A549 treated with RU486 at 1 μM for 4 hours (cell line): ENCODE measurements at places on chromosomes 1 and 21. TPM values are rescaled to one million over a fixed set of nuclear protein-coding genes. Genes with fewer than 3 reads are reported as not detected.

Gene MAP1LC3C
- 0.21 to 0.23 TPM (median 0.22 TPM) in 3 of 5 replicates, not detected in the others for total RNA-seq

Gene DNM3
- total RNA-seq = 0.62 to 1.1 TPM (median 0.72 TPM) in 5 replicates

Gene NBPF6
- total RNA-seq = not detected in 5 replicates

Gene FAM43B
- 3.7 to 6.6 TPM (median 5.0 TPM) in 5 replicates for total RNA-seq

Gene S100A6
- total RNA-seq = 3,071 to 3,604 TPM (median 3,274 TPM) in 5 replicates

Gene RGS8
- total RNA-seq = not detected in 5 replicates
